ENCODE measurements at places on chromosomes 2 and 18. TPM values are rescaled to one million over a fixed set of nuclear protein-coding genes. Genes with fewer than 3 reads are reported as not detected.

RND3 gene
- not detected for total RNA-seq

CDH7 gene
- not detected for total RNA-seq

DNA sequence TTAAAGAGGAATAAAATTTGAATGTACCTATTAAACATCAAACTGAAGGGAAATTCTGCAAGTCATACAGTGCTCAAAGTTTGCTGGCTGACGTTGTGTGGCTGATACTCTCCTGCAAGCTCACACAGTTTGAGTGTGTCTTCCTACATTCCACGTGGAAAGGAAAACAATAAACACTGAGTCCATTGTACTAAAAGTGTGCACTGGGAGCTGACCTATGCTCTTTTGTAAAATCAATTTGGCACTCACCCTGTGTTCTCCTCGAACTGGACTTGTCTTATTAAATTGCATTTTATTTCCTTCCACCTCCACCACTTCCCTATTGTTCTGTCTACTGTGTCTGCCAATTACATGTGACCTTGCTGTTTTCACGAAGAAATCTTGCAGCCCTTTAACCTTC is 458.0 kb downstream of the CPS1 start:
- H3K4me1 ChIP-seq, result no peaks in the 10 kb centered on the region
- H3K27ac ChIP-seq, result no peak overlapping the region
- DNase-seq, result no peak
- no peaks in the 10 kb centered on the region for H3K27me3 ChIP-seq
- H3K4me3 ChIP-seq, result no peak overlapping the region

DNA sequence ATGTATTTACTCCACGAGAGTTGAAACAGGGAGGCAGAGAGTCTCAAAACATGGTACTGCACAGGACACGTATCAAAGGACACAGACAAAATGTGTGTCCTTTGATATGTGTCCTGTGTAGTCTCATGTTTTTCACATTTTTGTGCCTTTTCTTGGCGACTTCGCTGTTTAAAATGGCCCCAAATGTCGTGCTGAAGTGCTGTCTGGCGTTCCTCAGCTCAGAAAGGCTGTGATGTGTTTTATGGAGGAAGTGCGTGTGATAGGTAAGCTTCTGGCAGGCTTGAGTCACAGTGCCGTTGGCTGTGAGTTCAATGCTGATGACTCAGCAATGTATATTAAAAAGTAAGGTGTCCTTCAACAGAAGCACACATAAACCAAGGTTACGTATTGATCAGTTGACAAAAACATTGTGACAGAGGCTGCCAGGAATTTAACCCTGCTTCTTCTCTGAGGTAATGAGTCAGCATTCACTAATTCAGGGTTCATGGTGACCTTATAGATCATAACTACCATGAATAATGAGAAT is 78.2 kb downstream of the DYSF start:
- H3K27me3 ChIP-seq, result peaks cover 2% of the 10 kb centered on the region
- no peaks in the 10 kb centered on the region for H3K4me1 ChIP-seq
- H3K4me3 ChIP-seq, result no peak overlapping the region
- no peak for DNase-seq
- H3K36me3 ChIP-seq, result no peaks in the 10 kb centered on the region

- no peak for DNase-seq
- H3K36me3 ChIP-seq, result no peaks in the 10 kb centered on the region
Measured at GRCh38 chr2:7436096-7436906, 519.1 kb downstream of the RNF144A start.
